NCI-H82 (cell line): ENCODE measurements at places on chromosomes 1 and 21.

GRCh38 chr1:64769482-64769881 lies 24.6 kb downstream of the RAVER2 start:
- DNase-seq = no peak

GRCh38 chr1:240304466-240304865 lies 212.8 kb downstream of the FMN2 start:
- peak; percentile 94 for DNase-seq

DNA sequence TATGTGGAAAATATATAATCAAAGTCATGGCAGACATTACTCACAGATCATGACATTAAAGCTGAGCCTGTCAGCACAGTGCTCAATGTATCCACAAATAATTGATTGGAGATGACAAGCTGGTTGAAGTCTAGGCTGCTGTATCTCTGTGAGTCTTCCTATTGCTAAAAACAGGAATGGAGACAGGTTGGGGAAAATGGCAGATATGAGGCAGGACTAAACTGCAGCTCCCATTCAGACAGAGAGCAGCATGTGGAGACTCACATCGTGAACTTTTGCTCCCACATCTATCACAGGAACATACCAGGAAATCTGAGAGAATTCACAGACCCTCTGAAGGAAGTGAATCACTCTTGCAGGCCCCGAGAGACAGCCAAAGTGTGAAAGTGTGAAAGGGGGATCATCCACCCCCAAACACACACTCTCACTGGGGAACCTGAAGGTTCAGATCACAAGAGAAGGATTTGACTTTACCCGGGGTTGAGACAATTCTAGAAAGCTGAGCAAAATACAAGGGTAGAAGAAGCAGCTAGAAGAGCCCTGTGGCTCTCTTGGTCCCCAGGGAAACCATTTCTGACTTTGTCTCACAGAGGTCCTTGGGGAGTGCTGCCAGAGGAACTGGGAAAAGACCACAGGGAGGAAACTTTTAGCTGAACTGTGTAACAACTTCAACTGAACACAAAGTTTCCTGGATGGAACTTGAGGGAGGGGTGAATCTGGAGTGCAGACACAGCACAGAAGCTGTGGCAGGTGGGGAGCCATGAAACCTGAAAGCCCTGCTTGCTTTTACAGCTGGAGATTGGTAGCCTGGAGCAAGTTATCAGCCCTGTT lies 173.4 kb downstream of the S1PR1 start:
- DNase-seq = no peak

GRCh38 chr1:107739651-107740050 lies 225.3 kb downstream of the VAV3 start:
- DNase-seq = no peak

DNA sequence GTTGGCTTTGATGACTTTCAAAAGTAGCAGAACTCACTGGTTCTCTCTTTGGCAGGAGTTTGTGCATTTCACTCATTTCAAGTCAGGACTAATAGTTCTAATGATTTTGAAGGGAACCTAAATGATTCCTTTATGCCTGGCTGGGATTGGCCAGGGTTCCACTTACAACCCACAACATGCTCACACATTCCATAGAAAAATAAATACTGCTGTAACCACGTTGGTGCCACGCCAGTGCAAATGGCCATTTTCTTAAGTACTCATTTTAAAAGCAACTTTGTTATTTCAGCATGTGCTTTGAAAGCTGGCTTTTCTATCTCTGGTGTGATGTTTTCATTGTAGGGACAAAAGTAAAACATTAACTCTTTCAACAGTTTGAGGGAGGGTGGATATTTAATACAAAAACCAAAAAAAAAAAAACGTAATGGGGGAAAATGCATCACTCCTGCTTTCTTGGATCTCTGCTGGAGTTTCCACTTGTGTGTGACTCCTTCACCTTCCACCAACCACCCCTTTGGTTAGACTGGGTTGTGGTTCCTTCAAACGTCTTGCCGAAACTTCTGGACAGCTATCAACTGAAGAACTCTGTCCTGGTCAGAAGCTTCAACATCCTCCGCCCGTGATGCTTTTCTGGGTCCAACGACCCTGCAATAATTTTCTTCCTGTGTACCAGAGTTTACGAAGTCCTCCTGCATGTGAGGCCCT lies 300.4 kb upstream of the RUNX1 start:
- no peak for DNase-seq

- DNase-seq = peak; percentile 66
Observed at GRCh38 chr1:158037866-158038359, 44.5 kb downstream of the KIRREL1 start.

- DNase-seq = no peak
Observed at GRCh38 chr1:39110325-39110851, 84.2 kb downstream of the NDUFS5 start.

- no peak for DNase-seq
Observed at GRCh38 chr1:218348628-218349071, 3.5 kb downstream of the TGFB2 start.

DNA sequence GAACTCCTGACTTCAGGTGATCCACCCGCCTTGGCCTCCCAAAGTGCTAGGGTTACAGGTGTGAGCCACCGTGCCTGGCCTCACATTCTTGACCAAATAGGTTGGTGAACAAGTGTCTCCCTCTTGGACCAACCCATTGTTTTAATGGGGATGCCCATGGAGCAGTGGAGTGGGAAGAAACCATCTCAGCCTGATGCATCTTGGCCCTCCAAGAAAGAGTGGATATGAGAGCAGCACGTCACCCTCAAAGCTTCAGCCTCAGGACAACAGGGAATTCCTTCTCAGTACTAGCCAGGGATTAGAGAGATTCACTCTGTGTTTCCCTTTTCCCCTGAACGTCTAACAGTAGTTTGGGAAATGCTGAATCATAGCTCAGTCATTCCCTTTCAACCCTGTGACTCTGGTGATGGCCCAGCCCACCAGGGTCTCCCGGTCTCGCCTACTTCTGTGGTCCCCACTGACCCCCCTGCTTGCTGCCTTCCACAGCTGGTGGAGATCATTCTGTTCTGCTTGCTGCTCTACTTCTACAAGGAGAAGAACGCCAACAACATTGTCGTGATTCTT lies 37.4 kb downstream of the NIPAL3 start:
- no peak for DNase-seq

- DNase-seq = peak; percentile 86
Observed at GRCh38 chr1:186843226-186843625, 14.5 kb downstream of the PLA2G4A start.

- DNase-seq = no peak
Observed at GRCh38 chr1:5478961-5479360, 513.3 kb downstream of the NPHP4 start.

DNA sequence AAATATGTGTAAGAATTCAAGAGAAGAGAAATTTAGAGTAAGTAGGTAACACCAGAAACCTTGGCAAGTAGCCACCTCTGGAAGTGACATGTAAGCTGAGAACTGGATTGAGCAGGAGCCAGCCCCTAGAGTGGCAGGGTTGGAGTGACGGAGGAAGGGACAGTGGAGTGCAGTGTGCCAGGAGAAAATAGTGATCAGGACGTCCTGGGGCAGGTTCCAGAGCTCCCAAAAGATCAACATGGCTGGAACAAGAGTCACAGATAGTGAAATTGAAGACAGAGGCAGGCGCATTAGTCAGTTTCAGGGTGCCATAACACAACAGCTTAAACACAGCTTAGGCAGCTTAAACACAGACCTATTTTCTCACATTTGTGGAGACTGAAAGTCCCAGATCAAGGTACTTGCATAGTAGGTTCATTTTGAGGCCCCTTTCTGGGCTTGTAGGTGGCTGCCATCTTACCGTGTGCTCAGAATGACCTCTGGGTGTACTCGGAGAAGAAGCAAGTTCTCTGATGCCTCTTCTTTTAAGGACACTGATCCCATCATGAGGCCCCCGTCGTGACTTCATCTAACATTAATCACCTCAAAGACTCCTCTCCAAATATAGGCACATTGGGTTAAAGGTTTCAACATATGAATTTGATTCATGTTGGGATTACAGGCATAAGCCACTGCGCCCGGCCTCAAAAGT lies 37.2 kb downstream of the GNPAT start:
- no peak for DNase-seq

- DNase-seq = no peak
Observed at GRCh38 chr21:41576013-41576615, 68.2 kb upstream of the TMPRSS2 start.

DNA sequence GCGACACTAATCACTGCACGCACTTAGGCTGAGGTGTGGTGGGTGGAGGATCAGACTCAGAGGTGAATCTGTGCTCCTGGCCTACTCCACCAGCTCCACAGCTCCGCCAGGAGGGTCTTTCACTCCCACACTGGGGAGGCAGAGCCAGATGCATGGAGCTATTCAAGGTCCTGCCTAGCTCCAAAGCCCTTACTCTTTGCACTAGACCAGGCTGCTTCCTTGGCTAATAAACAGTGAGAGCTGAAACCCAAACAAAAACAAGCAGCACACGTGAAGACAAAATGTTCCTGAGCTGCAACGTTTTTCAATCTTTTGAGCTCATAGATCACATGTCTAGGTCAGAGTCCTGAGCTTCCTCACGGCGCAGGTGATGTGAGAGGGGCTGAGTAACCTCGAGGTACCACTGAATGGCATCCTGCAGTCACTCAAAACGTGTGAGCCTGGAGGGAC lies 19.2 kb downstream of the CAPZB start:
- DNase-seq = no peak

- no peak for DNase-seq
Observed at GRCh38 chr1:101102426-101103156, 77.0 kb upstream of the DPH5 start.

DNA sequence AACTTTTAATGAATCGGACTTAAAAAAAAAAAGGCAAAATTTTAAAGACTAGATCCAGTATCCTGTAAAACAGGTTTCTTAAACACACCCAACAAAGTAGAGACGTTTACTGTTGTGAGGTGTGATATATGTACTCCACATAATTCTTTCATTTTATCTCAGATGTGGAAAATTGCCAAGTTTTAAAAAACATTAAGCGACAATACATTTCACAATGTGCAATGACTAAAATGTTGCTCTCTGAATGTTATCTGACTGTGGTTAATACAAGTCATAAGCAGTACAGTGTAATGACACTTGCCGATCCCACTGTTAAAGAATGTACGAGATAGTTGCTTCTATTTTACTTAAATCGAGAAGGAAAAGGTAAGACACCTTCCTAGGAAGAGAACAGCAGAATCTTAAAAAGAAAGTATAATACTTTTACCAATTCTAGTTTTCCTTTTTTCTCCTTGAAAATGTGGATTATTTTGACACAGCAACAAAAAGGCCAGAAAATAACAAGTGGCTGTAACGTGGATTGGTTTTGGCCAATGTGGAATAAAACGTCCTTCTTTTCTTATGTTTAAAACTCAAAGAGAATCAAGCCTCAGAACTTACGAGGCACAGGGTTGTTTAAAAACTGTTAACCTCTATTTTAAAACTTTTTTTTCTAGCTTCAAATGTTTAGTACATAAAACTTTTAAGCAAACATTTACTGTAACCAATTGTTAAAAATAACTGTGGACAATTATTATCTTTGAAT lies 51.4 kb downstream of the TP53BP2 start:
- no peak for DNase-seq

DNA sequence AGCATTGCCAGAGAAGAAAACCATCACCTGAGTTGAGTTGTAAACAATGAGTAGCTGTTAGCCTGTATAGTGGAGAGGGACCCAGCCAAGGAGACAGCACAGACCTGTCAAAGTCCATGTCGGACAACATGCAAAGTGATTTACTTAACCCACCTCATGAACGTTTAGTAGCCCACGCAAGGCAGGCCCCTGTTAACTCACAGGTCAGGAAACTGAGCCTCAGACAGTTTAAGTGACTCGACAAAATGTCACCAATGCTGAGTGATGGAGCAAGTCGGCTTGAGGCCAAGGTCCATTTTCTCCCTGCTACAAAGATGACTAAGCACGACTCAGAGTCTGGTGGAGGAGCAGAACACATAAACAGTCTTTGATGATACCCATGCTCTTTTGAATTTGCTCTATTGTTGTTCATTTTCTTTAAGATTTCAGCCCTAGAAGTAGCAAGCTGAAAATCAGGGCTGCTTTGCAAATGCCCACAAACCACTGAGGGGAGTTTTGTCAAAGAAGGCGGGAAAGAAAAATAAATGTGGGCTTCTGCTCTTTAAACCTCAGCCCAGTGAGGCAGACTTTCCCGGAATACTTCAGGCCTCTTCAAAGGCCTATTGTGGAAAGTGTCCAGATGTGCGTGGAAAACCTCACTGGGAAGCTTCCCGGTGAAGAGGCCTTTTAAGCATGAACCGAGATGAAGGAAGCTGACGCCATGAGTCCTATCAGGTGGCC lies 83.8 kb upstream of the HOOK1 start:
- no peak for DNase-seq

GRCh38 chr1:228284148-228284495 lies 76.3 kb downstream of the OBSCN start:
- DNase-seq = peak; percentile 66

DNA sequence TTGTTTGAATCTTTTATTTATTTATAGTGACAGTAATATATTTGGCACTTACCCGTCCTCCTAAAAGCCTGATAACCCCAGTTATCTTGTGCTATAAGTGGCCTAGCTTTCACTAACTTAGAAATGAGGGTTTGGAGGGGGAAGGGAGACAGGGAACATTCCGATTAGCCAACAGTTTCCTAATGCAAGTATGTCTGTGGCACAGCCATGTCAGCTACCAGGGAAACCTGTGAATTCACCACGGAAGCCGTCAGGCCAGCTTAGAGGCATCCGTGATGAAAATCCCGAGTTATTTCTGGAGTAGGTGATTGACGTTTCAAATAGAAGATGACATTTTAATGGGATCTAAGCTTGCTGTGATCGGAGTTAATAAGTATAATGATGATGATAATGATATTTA lies 39.4 kb upstream of the BCL10 start:
- peak; percentile 13 for DNase-seq

DNA sequence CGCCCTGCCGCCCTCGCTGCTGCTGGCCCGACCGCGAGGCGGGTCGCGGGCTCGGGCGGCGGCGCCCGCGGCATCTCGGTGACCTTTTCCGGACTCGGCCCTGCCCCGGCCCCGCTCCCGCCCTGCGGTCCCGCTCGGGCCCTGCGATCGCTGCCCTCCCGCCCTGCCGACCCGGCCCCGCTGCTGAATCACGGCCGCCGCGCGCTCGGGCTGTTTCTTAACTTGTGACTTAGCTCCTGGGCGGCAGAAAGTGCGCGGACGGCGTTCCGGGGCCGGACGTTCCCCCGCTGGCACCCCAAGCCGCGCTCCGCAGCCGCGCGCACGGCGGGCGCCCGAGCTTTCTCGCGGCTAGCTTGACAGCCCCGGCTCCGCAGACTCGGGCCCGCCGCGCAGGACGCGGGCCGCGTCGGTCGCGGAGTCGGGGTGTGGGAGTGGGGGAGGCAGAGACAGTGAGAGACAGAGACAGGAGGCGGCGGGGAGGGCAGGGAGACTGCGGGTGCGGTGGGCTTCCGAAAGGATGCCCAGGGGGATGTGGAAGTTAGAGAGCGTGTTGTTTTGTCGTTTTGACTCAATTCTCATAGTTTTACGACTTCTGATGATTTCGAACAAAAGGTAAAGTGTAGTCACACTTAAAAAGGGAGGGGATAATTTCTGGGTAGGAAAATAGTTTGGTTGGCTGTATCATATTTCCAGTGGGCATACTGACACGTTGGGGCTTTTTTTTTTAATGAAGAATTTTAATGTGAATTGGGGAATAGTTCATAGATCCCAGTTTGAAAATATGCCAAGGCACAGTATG lies 49.8 kb downstream of the PRDM2 start:
- DNase-seq = peak; percentile 55

DNA sequence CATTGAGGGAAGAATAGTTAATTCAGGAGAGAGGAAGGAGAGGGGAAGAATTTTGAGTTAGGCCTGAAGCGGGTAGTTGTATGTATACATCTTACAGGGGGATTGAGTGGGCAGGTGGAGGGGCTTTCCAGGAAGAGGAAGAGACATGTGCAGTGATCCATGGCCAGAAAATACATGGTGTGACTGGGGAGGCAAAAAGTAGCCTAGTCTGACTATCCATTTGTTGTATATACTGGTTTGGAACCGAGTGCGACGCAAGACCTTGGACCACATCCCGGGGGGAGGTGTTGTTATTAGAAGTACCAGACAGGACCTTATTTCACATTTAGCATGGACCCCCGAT lies 158.3 kb downstream of the SDCCAG8 start:
- DNase-seq = no peak
